Heart right ventricle (tissue), 16 donors: ENCODE measurements at places on chromosomes 1 and 21. TPM values are rescaled to one million over a fixed set of nuclear protein-coding genes. Genes with fewer than 3 reads are reported as not detected.

DNA sequence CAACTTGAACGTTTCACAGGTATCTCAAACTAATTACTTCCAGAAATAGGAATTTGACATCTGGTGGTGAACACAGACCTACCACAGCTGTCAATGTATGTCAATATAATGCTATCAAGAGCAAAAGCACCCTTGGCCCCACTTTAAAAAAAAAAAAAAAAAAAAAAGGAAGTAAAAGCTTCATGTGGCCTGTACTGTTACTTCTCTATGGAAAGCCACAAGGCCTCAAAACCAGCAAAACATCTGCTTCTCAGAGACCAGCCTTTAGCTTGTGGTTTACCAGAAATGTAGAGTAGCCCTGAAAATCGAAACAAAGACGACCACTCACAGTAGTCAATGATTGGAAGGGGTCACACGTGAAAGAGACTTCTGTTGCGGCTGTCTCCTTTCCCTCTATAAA is 109.6 kb downstream of the SLC45A1 start:
- DNase-seq, result no peak
- no peaks in the 10 kb centered on the region for H3K27me3 ChIP-seq
- no peaks in the 10 kb centered on the region for H3K36me3 ChIP-seq
- peaks cover 58% of the 10 kb centered on the region for H3K4me1 ChIP-seq

GRCh38 chr1:24228311-24228710 is 41.2 kb upstream of the IFNLR1 start:
- no peak overlapping the region for H3K27ac ChIP-seq
- H3K4me1 ChIP-seq, result no peaks in the 10 kb centered on the region
- no peaks in the 10 kb centered on the region for H3K36me3 ChIP-seq
- H3K27me3 ChIP-seq, result no peaks in the 10 kb centered on the region
- no peak overlapping the region for H3K4me3 ChIP-seq

DUSP10 gene
- 2.8 TPM for polyA plus RNA-seq

NTNG1 gene
- not detected for polyA plus RNA-seq

TAS1R2 gene
- not detected for polyA plus RNA-seq

DNA sequence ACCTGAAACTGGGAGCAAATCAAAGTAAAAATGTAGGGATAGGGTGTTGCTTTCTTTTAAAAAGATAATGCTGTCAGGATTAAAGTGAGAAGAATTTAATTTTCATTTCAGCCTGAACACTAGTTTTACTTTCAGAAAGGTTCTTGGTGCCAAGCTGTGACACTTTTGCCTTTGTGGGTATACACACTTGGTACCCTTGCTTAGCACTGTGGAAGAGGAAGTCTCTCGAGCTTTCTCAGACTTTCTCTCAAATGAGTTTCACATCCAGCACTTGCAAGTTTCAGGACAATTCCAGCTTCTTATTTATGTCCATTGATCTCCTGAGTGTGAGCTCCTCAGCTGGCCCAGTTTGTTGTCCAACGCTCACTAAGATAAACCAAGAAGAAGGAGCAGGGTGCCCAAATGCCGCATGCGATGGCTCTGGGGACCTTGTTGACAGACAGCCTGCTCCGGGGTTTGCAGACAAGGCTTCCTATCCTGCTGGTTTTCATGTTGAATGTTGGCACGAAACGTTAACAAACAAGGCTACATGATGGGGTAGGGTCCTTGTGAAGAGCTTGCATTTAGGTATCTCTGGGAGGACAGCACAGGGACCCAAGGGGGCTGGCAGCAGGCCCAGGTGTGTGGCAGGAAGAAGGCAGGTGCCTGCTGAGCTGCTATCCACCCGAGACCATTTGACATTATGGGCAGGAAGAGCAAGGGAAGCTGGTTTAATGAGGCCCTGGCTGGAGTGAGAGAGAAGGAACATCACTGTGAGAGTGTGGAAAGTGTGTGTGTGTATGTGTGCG is 79.7 kb downstream of the POFUT2 start:
- no peak for DNase-seq
- no peak overlapping the region for H3K4me3 ChIP-seq
- H3K27ac ChIP-seq, result no peak overlapping the region
- no peaks in the 10 kb centered on the region for H3K4me1 ChIP-seq
- no peaks in the 10 kb centered on the region for H3K27me3 ChIP-seq
- H3K36me3 ChIP-seq, result peaks cover 87% of the 10 kb centered on the region

OR2T5 gene
- not detected for polyA plus RNA-seq

RAD54L gene
- polyA plus RNA-seq, result 0.35 TPM

PRAMEF26 gene
- not detected for polyA plus RNA-seq

RNU1-1 gene
- not detected for polyA plus RNA-seq

NLRP3 gene
- polyA plus RNA-seq, result 0.68 TPM

LCA5L gene
- 0.95 TPM for polyA plus RNA-seq

DNA sequence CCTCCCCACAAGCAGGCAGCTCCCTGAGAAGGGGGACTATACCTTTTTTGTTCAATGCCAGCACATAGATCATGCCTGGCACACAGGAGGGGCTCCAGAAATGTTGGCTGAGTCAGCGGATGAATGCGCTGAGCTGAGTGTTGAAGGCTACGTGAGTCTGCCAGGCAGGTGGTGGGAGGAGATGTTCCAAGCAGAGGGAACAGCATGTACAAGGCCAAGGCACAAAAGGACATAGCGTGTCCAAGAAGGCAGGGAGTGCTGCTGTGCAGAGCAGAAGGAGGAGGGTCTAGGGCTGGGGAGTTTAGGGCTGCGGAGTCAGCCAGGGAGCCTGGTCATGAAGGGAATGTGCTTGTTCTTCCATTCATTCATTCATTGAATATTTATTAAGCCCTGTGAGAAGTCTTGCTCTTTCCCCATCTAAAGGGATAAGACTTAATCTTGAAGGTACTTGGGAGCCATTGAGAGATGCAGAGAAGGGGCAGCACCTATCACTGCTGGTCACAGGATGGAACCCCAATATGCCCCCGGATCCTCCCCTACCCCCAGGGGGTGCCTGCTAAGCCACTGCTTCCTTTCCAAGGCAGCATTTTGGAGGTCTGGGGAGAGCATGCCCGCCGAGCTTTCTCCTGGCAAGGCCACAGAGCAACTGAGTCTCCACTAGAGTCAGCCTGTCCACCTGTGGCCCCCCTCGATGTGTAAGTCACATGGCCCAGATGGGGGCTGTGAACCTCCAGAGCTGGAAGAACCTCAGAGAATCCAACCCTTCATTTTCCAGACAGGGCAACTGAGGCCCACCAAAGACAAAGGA is 31.2 kb upstream of the LAPTM5 start:
- no peak overlapping the region for H3K27ac ChIP-seq
- no peaks in the 10 kb centered on the region for H3K36me3 ChIP-seq
- H3K4me1 ChIP-seq, result peaks cover 15% of the 10 kb centered on the region
- H3K4me3 ChIP-seq, result no peak overlapping the region

DNA sequence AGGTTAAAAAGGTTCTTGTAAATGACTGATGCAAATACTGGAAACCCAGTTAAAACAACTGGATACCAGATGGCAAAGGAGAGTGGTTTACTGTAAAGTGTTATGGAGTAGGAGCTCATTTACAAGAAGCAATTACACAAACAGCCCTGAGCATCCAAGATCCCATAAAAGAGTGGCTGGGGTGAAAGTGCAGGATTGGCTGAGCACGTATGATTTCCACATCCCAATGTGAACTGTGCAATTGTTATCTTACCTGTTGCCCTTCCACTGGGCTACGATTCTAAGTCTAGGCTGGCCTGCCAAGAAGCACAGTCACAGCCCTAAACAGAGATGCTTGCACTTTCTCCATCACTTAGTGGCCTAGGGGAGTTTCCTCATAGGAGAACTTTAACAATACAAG is 277.6 kb upstream of the RUNX1 start:
- DNase-seq, result no peak
- H3K27me3 ChIP-seq, result peaks cover 6% of the 10 kb centered on the region
- no peak overlapping the region for H3K27ac ChIP-seq

- H3K4me3 ChIP-seq, result no peak overlapping the region
- H3K27ac ChIP-seq, result no peak overlapping the region
- H3K4me1 ChIP-seq, result no peaks in the 10 kb centered on the region
- no peak for DNase-seq
Observed at GRCh38 chr1:107501081-107501605, 360.3 kb downstream of the NTNG1 start.

DNA sequence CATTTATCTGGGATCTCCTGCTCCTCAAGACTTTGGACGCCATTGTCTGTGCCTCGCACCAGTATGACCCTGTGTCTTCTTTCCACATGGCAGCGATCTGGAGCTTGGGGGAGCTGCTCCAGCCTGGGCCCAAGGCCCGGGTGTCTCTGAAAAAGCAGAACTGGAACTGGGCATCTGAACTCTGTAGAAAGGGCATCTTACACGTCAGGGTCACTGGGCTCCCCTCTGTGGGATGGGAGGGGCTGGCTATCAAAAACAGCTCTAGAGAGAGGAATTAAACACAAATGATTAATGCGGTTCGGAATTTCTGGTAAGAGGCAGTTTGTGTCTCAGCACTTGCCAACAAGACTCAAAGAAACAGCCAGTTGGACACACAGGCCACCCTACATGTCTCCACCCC is 16.1 kb downstream of the FCRL1 start:
- H3K27ac ChIP-seq, result no peak overlapping the region
- no peak overlapping the region for H3K4me3 ChIP-seq
- H3K27me3 ChIP-seq, result no peaks in the 10 kb centered on the region
- DNase-seq, result no peak

- H3K36me3 ChIP-seq, result peaks cover 27% of the 10 kb centered on the region
- no peak overlapping the region for H3K27ac ChIP-seq
- no peak overlapping the region for H3K4me3 ChIP-seq
- H3K4me1 ChIP-seq, result no peaks in the 10 kb centered on the region
Observed at GRCh38 chr21:26106562-26106961, 64.0 kb downstream of the APP start.

- no peak overlapping the region for H3K4me3 ChIP-seq
- H3K27ac ChIP-seq, result no peak overlapping the region
- no peaks in the 10 kb centered on the region for H3K27me3 ChIP-seq
- no peak for DNase-seq
Observed at GRCh38 chr21:29892379-29892778, 47.4 kb downstream of the GRIK1 start.

SPRR2F gene
- not detected for polyA plus RNA-seq

PKNOX1 gene
- 6.0 TPM for polyA plus RNA-seq

TNFRSF18 gene
- not detected for polyA plus RNA-seq

- H3K27ac ChIP-seq, result no peak overlapping the region
- H3K27me3 ChIP-seq, result no peaks in the 10 kb centered on the region
- no peak overlapping the region for H3K4me3 ChIP-seq
- peak; percentile 55 for DNase-seq
- no peaks in the 10 kb centered on the region for H3K36me3 ChIP-seq
- no peaks in the 10 kb centered on the region for H3K4me1 ChIP-seq
Observed at GRCh38 chr1:94783342-94784189, 36.6 kb upstream of the SLC44A3 start.

DNA sequence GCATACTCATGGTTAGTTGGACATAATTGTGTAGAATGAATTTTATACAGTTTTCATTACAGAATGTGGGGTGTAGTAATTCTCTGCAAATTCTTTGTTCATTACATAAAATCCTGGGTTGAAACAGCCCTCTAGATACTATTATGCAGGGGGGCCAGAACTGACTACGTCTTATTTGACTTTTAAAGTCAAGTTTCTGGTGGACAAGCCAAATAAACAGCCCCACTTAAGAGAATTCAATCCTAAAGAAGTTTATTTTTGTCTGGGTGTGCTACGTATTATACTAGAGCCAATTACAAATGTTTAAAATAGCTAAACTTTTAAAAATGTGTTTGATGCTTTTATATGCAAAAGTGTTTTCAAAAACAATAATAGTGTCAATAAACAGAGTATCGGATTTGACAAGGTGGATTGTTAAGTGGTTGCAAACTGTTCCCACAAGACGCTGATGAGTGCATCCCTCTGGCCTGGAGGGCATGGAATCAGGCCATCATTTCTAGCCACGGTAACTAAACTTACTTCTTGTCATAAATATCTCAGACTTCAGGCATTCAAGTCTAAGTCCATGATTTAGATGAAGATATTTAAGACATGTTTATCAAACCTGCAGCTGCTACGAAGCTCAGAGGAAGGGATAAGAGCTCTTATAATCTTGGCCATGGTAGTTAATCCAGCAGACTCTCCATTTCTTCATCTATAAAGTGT is 646.3 kb downstream of the KIF26B start:
- H3K4me1 ChIP-seq, result no peaks in the 10 kb centered on the region
- H3K27ac ChIP-seq, result no peak overlapping the region
- no peaks in the 10 kb centered on the region for H3K36me3 ChIP-seq
- DNase-seq, result no peak

VANGL2 gene
- polyA plus RNA-seq, result 0.68 TPM

S100A12 gene
- 6.2 TPM for polyA plus RNA-seq

GRCh38 chr1:78650114-78650660 is 556 bp downstream of the IFI44 start:
- H3K4me1 ChIP-seq, result peaks cover 3% of the 10 kb centered on the region
- peak overlapping the region; percentile 37 for H3K27ac ChIP-seq
- H3K36me3 ChIP-seq, result no peaks in the 10 kb centered on the region
- H3K4me3 ChIP-seq, result peak overlapping the region; percentile 60
- no peaks in the 10 kb centered on the region for H3K27me3 ChIP-seq

DNA sequence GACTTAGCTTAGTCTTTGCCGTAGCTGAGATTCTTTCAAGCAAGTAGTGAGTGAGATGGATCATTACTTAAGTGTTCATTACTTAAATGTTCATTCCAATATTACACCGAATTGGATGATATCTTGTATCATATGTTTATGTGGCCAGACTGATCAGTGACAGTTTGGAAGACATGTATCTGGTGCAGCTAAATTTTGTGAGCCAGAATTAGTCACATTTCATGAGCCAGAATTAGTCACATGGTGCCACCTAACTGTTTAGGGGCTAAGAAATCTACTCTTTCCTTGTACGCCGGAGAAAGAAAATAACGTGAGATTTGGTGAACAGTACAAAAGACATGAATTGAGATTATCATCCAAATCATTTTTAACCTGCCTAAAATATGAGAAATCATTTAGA is 355.6 kb downstream of the USP25 start:
- no peaks in the 10 kb centered on the region for H3K36me3 ChIP-seq
- H3K27ac ChIP-seq, result no peak overlapping the region
- H3K4me1 ChIP-seq, result peaks cover 11% of the 10 kb centered on the region
- H3K4me3 ChIP-seq, result no peak overlapping the region
- no peaks in the 10 kb centered on the region for H3K27me3 ChIP-seq

UTS2 gene
- not detected for polyA plus RNA-seq

FLG2 gene
- not detected for polyA plus RNA-seq

GRCh38 chr1:227778401-227778947 is 37.0 kb upstream of the PRSS38 start:
- H3K27me3 ChIP-seq, result no peaks in the 10 kb centered on the region
- no peaks in the 10 kb centered on the region for H3K4me1 ChIP-seq
- DNase-seq, result no peak
- H3K4me3 ChIP-seq, result no peak overlapping the region

CACYBP gene
- 20.2 TPM for polyA plus RNA-seq
